ENCODE measurements at places on chromosomes 12 and 14.

- no peak for DNase-seq
These were observed 248.0 kb upstream of the PDE3A start for GRCh38 chr12:20120403-20120725.

DNA sequence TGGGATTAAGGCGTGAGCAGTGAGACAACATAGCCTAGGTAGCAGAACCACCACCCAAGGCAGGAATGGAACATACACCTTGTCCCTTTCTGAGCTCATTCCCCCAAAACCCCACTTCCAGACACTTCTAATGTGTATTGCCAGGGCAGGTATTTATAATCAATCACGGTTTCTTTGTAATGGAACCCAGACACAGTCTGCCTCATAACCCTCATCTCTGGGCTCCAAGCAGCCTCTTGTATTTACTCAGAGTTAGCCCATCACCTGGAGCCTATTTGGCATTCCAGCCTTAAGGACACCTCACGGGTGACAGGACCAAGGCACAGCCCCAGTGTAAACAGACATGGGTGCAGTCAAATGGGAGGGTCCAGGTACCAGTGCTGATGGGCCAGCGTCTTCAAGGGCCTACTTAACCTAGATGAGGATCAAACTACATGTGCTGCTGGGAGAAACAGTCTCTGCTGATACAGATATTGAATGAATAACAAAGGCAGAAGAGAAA is 2.5 kb upstream of the HIGD1C start:
- no peak for DNase-seq

DNA sequence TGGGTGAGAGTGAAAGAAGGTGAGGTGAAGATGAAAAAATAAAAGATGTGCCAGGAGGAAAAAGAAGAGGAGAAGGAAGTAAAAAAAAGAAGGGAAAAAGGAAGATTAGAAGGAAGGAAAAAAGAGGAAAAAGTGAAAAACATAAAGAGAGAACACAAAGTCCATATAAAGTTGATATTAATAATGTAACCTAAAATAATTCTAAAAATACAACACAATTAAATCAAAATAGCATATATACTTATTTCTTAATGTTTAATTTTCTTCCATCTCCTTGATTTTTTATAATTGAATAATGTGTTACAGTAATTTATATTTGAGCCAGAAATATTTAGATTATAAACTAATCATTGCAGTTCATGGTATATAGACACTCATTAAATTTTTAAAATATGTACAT is 124.4 kb upstream of the NOVA1 start:
- DNase-seq: no peak

DNA sequence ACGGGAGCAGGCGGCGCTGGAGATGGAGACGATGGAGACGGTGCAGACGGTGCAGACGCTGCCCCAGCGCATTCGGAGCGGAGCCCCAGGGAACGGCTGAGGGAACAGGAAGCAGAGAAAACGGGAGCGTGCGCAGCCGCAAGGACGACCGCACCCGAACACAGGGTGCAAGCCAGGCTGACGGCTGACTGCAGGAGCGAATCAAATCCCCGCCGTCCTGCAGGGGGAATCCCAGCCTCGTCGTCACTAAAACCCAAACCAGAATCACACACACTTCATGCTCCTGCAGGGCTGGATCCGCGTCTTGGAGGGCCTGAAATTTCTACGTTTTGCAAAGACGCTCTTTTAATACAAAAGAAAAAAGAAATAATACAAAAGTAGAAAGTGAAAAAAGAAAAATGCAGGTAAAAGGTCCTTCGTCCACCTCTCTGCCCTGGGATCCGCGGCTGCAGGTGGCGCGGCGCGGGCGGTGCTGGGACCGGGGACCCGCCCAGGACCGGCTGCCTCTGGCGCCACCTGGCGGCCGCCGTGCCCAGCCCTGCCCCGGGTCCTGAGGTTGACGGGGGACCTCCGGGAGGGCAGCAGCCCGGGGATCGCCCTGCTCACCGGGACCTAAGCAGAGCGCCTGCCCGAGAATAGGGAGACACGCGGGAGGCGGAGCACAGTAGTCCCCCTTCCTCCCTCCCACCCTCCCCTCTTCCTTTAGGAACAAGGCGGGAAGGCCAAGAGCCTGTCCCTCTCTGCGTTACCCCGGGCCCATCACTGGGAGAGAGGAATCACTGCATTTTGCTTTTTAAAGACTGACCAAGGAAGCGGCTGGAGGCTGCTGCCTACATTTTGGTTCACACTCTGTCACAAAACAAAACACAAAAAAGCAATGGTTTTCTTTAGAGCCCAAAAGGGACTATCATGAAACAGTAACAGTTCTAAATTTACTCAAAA is 20.1 kb downstream of the STX2 start:
- no peak for DNase-seq

- DNase-seq: no peak
These were observed 325.5 kb downstream of the TMEM121 start for GRCh38 chr14:105851716-105852377.

Data from smooth muscle cell of the brain vasculature (primary cell).